ENCODE measurements at places on chromosomes 3 and 15.
A peak's percentile ranks its signal among the peaks of the same experiment; 100 is the strongest.

GRCh38 chr3:38730281-38730680 lies 80.8 kb upstream of the SCN5A start:
- DNase-seq: no peak

DNA sequence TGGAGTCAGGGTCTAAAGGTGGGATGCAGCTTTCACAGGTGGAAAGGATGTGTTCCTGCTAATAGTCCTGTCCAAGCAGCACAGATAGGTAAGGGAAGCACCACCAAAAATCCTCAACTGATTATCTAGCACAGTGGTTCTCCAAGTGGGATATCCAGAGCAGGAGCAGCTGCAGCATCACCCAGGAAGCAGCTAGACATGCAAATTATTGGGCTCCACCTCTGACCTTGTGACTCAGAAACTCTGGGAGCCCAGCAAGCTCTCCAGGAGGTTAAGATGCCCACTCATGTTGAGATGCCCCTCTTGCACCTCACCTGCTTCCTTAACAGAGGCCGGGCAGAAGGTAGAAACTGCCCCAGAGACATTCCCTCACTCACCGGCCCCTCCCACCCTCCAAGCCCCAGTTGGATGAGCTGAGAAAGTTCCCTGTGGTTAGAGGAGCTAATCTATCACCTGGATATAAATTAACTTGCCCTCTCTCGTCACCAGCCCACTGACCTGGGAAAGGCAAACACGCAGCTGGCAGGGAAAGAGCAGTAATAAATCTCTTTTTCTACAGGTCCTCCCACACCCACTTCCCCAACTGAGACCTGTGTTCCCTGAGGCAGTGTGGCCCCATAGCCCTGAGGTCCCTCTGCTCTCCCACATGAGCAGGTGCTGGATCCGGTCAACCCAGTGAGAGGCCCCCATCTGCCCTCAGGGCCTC lies 39.3 kb downstream of the ADCY5 start:
- no peak for DNase-seq

DNA sequence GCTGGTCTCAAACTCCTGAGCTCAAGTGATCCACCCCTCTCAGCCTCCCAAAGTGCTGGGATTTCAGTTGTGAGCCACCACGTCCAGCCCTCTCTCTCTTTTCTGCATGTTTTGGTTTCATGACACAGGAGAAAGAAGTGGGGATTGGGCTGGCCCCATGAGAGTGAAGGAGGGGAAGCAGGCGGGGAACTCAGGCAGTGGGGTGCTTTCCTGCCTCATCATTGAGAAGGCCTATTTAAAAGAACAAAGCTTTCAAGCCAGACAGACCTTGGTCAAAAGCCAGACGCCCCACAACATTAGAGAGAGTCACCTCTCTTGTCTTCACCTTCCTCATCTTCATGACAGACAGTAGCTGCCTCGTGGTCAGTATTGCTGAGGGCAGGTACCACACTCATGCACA lies 15.9 kb downstream of the PSTPIP1 start:
- no peak for DNase-seq

DNA sequence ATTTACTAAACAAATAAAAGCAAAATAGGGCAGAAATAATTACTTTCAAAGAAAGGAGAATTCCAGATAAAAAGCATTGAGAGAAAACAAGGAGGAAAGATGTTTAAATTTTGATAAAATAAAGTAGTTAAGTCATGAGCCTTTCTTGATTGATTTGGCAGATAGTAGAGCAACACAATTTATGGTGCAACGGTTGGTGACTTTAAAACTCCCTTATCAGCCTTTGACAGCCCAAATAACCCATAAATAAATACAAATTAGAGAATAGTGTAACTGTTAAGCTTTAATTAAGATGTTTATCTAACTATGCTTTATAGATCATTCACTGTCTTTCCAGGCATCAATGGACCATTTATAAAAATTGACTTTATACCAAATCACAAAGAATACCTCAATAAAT lies 54.0 kb upstream of the EIF1B start:
- no peak for DNase-seq

DNA sequence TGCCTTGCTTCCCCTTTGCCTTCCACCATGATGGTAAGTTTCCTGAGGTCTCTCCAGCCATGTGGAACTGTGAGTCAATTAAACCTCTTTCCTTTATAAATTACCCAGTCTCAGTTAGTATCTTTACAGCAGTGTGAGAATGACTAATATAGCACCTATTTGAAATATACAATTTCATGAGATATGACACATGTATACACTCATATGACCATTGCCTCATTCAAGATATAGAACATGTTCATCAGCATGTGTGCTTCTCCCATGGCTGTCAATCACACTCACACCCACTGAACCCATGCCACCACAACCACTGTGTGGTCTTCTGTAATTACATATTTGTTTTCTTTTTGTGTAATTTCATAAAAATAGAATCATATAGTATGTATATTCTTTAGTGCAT lies 599.5 kb upstream of the EPHA6 start:
- DNase-seq: no peak

DNA sequence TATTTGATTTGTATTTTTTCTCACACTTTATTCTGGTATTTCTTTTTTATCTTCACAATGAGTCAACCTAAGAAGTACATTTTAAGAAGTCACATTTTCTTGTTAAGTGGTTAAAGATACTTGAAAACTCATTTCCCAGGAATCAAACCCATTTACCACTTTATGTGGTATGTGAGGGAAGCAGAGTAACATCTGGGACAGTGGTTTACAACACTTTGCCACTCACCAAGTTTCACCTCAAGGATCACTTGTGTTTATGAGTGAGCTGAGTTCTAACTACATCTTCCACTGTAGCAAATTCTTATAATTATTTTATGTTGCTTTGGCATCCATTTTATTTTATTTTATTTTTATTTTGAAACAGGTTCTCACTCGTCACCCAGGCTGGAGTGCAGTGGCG lies 53.8 kb downstream of the IGSF11 start:
- DNase-seq: no peak

DNA sequence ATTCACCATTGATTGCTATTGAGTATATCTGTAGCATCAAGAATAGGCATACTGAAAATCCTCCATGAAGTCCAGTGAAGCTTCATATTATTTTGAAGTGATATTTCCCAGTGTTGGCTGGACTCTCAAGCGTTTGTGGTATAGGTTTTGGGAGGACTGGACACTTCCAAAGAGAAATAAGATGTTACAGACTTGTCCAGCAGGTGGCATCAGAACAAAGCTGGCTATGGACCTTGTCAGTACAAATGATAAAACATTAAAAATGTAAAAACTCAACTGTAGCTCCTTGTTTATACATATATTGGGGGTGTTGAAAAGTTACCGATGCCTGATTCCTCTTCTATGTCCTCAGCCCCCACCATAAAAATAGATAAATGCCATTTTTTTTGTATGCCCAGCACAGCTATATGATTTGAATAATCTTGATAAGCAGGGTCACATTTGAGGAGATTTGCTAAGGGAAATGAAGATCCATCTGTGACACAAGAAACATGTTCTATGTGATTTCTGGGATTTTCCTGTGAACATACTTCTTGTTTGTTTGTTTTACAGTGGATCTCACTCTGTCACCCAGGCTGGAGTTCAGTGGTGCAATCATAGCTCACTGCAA lies 54.5 kb upstream of the GOLGA6B start:
- DNase-seq: no peak

- DNase-seq: no peak
Observed at GRCh38 chr3:130517602-130518001, 625 bp downstream of the COL6A6 start.

DNA sequence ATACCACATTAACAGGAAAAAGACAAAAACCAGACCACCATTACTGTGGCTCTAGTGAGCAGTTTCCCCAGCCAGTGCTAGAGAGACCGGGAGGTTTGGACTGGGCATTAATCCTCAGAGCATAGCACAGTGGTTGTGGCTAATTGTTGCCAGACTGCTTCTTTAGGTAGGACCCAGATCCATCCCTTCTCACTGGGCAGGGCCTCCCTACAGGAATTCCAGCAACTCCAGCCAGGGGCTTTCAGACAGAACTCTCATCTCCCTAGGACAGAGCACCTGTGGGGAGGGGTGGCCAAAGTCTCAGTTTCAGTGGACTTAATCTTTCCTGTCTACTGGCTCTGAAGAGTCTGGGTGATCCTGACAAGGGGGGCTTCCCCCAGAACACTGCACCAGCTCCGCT lies 759.6 kb downstream of the SQOR start:
- no peak for DNase-seq

GRCh38 chr15:77384589-77385359 lies 35.1 kb downstream of the PEAK1 start:
- no peak for DNase-seq

GRCh38 chr3:12974819-12975218 lies 98.4 kb downstream of the IQSEC1 start:
- DNase-seq: no peak

DNA sequence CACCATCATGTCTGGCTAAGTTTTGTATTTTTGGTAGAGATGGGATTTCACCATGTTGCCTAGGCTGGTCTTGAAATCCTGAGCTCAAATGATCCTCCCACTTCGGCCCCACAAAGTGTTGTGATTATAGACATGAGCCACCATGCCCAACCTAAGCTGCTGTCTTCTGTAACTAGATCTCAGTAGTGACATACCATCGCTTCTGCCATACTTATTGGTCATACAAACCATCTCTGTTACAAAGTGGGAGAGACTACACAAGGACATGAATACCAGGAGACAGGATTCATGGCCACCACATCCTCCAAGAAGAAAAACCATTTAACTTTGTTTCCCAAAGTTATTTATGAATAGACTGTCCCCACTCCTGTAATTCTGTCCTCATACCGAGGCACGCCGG lies 81.3 kb downstream of the SMAD6 start:
- no peak for DNase-seq

DNA sequence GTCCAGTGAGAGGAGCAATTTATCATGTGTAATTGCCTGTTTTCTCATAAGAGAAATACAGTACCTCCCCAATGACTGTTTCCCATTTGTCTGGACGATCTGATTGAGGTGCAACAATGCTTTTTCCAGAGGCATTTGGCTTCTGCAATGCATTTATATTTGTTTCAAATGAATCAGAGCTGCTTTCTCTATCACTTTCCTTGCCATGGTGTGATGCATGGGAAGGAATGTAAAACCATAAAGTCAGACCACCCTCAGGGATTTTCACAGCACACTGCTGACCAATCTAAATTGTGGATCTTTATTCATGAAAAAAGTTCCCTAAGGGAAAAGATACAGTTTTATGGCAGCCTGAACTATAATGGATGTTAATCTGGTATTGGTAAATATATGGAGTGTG lies 333.0 kb downstream of the ZNF385D start:
- DNase-seq: no peak

GRCh38 chr3:8509961-8510360 lies 8.3 kb downstream of the LMCD1 start:
- no peak for DNase-seq

- no peak for DNase-seq
Observed at GRCh38 chr15:81516461-81516860, 142.4 kb upstream of the TMC3 start.

GRCh38 chr3:72353236-72354128 lies 494.8 kb downstream of the SHQ1 start:
- peak; percentile 47 for DNase-seq

GRCh38 chr3:39000008-39000450 lies 51.7 kb downstream of the SCN11A start:
- no peak for DNase-seq

DNA sequence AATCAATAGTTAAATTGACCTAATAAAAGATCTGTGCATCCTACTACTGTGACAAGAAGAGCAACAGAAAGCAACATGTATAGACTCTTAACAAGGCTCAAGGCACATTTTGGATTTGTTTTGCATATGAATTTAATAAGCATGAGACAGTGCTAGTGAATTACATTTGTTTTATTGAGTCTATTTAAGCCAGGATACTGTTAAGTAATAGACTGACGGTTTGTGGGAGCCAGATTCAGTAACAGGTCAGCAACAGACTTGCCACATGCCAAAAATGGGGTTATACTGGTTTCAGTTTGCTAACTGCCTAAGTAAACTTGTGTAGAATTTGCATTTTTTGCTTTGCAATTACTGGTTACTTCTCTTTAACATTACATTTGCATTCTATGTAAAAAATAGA lies 54.0 kb downstream of the MBNL1 start:
- DNase-seq: no peak

DNA sequence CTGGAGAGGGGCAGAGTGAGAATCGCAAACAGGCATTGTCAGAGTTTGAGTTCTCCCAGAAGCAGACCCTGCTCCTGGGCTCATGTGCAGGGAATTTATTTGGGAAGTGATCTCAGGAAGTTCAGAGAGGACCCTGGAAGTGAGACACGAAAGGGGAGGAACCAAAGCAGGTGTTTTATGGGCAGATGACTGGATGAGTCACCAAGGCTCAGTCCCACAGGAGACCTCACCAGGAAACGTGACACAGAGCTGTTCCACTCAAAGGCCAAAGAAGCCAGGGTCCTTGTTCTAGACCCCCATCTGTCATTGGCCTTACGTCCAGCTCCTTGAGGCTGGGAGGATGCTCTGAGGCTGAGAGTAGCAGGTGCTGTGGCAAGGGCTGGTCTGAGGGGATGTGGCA lies 43.4 kb upstream of the SEC22A start:
- peak; percentile 24 for DNase-seq

DNA sequence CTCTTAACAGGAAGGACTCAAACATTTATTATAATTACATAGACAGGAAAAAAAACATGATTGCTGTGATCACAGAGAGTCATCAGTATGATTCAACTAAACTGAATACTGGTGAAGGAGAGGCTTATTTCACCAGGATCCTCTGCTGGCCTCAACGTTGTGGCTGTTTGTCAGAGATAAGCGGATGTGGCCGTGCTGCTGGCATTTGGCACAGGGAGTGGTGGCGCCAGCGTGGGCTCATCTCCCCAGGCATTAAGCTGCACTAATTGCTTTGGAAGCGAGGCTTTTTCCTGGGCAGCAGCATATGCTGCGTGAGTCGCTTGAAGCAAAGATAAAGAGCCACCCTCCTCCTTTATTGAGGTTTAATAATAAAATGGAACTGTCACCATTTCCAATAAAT lies 306.7 kb downstream of the LRTM1 start:
- no peak for DNase-seq

DNA sequence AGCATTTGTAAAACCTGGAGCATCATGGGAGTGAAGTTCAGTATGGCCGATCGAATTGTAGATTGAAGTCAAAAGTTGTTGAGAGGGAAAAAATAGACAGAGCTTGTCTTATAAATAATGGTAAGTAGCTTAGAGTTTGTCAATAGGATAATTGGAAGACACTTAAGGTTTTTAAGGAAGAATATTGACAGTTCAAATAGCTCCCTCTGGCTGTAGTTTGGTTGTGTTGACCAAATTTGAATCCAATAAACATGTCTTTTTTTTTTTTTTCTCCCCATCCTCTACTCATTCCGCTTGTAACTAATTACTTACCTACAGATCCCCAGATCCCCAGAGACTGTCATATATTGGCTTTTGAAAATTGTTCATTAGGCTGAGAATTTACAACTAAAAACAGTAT lies 677.0 kb downstream of the AGBL1 start:
- DNase-seq: no peak

GRCh38 chr3:124483915-124484470 lies 246.3 kb upstream of the UMPS start:
- DNase-seq: no peak

Measured in activated CD8-positive, alpha-beta memory T cell treated with anti-CD3 and anti-CD28 coated beads for 24 hours (primary cell).